ENCODE measurements at places on chromosomes 1 and 21.

GRCh38 chr1:239817276-239817675 lies 274.4 kb upstream of the FMN2 start:
- DNase-seq = no peak

DNA sequence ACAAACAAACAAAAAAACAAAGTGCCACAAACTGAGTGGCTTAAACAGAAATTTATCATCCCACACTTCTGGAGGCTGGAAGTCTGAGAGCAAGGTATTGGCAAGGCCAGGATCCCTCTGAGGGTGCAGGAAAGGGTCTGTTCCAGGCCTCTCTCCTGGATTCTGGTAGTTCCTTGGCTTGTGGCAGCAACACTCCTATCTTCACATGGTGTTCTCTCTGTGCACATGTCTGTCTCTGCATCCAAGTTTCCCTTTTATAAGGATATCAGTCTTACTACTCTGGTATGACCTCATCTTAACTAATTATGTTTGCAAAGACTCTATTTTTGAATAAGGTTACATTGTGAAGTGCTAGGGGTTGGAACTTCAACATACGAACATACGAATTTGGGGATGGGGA lies 5.3 kb upstream of the VASH2 start:
- no peak for DNase-seq

DNA sequence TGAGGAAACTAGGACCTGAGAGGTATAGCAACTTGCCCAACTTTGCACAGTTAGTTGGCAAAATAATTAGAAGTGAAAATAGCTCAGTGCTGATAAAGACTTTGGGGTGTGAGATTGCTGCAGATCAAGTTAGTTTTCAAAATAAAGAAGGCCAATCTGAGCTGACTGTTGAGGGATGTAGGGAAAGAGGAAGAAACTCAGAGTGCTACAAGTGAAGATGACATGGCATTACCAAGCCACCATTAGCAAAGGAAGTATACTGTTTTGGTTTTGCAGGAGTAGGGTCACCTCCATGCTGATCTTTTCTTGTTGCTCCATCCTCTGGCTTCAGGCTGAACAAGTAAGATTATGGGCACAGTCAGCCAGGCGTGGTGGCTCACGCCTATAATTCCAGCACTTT lies 78.7 kb upstream of the ADAM30 start:
- no peak for DNase-seq

- no peak for DNase-seq
Observed at GRCh38 chr1:40944326-40944725, 35.2 kb upstream of the CTPS1 start.

GRCh38 chr1:82287556-82287955 lies 486.8 kb downstream of the ADGRL2 start:
- no peak for DNase-seq

DNA sequence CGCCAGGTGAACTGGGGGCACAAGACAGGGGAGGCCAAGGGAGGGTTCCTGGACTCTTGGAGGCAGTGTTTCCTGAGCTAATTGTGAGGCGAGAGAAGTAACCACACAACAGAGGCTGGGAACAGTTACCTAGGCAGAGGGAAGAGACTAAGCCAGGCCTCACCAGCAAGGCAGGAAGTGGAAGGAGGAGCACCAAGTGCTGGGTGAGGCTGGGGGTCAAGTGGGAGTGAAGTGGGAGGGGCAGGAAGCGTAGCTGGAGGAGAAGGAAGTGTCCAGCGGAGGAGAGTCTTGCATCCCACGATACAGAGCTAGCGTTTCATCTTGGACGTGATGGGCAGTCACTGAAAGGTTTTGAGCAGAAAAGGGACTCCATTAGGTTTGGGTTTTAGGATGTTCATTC lies 48.3 kb upstream of the CAPZB start:
- DNase-seq = no peak

- no peak for DNase-seq
Observed at GRCh38 chr1:11338284-11338924, 65.4 kb downstream of the UBIAD1 start.

GRCh38 chr1:205735218-205735617 lies 14.8 kb downstream of the NUCKS1 start:
- DNase-seq = no peak

DNA sequence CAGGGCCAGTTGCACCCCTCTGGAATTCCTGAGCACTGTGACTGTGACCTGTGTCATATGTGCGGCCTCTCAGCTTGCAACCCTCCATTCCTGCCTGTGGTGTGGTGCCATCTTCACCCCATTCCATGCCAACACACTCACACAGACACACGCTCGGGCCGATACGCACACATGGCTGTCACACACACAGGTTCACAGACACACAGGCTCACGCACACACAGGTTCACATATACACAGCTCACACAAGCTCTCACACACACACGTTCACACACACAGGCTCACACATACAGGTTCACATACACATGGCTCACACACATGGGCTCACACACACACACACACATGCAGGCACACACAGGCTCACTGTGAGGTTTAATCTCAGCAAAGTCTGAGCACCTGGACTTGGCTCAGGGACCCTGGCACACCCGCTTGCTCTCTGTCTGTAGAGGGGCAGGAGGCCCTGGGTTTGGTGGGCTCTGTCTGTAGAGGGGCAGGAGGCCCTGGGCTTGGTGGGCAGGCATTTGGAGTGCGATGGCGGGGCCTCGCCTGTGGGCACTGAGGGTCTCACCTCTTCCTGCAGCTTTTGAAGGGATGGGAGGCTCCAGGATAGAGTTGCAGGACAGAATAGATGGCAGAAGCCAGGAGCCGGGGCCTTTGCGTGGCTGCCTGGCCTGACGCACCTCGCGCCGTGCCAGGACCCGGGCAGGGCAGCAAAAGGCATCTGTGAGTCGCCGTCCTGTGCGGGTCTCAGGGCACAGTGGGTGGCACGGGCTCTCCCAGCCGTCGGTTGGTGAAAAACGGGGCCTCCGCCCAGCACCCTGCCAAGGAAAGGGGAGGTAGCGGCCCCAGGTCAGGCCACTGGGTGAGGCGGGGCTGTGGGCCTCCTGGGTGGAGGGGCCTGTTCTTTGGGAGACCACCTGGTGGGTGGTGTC lies 17.1 kb downstream of the COL18A1 start:
- DNase-seq = no peak

GRCh38 chr1:25538191-25538767 lies 5.1 kb upstream of the LDLRAP1 start:
- no peak for DNase-seq

GRCh38 chr1:95223110-95223509 lies 10.9 kb upstream of the RWDD3 start:
- DNase-seq = no peak

- DNase-seq = no peak
Observed at GRCh38 chr1:236181059-236181458, 38.7 kb downstream of the GPR137B start.

- no peak for DNase-seq
Observed at GRCh38 chr1:246565751-246566127, 322 bp downstream of the TFB2M start.

DNA sequence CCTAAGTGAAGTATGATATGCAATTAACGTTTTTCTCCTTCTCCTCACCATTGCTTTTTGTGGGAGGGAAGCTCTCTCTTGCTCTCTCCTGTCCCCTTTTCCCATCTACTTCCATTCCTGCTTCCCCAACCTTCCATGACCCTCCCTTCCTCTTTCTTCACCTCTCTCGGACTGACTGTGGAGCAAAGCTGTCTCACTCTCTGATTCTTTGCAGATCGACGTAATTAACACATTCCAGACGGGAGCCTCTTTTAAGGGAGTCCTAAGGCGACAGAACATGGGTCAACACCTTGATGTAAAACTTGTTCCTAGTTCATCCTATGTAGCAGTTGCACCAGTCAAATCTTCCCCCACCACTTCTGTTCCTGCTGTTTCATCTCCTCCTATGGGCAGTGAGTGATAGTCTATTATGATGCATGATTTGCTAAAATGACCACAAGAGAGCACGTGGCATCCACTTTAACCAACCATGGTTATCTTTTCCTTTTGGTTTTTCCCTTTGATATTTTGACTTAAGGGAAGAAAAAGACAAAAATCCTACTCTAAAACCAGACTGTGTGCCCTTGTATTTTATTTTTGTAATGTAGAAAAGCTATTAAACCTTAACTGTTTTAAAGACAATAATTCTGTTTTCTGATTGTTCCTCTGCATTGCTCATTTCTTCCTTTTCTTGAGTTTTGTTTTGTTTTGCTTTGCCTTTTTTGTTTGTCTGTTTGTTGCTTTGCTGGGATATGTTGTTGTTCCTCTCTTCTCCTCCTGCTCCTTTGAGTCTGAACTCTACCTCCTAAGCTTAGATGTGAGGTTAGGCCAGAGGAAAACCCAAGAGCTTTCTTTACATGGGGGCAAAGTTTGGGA lies 31.7 kb upstream of the LAX1 start:
- DNase-seq = no peak

DNA sequence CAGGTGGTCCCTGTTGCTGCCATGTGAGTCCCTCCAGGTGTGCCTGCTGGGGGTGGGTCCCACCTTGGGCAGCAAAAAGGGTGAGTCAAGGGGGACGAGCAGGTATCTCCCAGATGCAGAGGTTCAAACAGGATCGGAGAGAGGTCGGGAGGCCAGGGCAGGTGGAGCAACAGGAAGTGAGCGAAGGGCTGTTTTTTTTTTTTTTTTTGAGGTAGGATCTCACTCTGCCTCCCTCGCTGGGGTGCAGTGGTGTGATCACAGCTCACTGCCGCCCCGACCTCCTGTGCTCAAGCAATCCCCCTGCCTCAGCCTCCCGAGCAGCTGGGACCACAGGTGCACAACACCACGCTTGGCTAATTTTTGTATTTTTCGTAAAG lies 39.4 kb downstream of the SLC2A7 start:
- DNase-seq = no peak

DNA sequence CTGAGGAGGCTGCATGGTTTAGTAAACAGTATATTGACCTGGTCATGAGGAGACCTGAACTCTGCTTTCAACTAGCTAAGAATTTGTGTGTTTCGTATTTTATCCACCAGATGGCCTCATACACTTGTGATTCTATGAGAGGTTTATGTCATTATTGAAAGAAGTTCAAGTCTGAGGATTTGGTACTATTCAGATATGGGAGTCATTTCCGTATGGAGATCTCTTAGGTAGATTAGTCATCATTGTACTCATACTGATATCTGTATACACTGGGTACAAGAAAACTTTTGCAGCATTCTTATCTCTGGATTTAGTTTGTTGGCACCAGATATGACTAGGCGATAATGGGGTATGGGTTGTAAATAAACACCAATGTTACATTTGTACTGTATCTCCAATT lies 26.6 kb downstream of the ATF6 start:
- peak; percentile 20 for DNase-seq

GRCh38 chr1:71593523-71593922 lies 512.7 kb upstream of the ZRANB2 start:
- DNase-seq = no peak

DNA sequence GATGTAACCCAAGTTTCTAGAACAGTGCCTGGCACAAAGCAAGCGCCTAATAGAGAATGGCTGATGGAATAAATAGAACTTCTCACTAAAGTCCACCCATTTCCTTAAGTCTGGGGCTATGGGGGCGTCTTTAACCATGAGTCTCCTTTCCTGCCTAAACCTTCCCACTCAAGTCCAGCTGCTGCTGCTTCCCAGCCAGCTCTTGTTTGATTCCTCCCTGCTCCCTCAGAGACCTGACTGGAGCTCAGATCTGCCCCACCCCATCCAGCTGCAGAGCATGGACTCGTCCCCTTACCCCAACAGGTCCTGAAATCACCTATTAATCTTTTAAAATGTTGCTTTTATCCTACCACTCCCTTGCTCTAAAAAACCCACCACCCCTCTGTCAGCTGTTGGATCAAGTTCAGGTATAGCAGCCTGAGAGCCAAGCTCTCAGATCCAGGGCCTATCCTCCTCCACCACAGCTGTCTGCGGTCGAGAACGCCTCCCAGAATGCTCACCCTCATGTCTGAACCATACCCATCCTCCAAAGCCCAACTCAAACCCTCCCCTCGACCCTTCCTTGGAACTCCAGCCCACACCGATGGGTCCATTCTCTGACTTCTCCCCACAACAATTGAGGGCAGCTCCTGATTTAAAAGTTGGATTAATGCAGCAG lies 12.8 kb upstream of the GALNT2 start:
- DNase-seq = no peak

GRCh38 chr1:220882061-220882891 lies 3.0 kb downstream of the HLX start:
- DNase-seq = no peak

DNA sequence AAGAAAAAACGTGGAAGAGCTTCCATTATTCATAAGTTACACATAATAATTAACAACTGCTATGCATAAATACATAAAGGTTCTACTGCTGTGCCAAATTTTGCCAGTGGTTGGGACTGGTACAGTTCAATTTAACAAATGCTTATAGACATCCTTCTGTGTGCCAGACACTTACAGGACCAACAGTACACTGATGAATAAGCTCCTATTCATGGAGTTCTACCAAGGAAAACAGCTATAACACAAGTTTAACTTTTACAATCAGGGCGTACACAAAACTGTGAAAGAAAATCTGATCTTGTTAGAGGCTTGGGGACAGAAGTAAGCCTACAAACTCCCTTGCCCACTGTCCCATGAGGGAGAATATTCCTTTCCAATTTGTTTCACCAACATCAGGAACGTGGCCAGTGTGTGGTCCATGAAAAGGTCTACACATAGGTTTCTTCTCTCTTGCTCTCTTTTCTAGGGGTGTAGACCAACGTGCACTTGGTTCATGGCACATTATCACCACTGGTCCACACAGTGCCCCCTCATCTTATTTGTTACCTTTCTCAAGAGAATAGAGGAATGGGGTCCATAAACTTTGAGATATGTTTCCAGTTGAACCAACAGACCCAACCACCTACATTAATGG lies 10.1 kb downstream of the NRIP1 start:
- DNase-seq = no peak

DNA sequence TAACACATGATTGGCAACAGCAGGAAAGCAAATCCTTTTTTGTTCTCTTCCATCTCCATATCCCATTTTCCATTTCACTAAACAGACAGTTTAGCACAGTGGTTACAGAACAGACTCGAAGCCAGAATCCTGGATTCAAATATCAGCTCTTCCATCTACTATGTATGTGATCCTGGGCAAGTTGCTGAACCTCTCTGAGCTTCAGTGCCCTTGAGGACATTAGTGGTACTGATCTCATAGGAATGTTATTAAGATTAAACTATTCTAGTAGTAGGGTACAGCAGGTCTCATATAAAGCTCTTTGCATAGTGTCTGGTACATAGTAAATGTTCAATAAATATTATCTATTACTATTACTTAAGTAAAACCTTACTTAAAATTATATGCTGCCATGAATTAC lies 13.8 kb upstream of the HHIPL2 start:
- DNase-seq = no peak

DNA sequence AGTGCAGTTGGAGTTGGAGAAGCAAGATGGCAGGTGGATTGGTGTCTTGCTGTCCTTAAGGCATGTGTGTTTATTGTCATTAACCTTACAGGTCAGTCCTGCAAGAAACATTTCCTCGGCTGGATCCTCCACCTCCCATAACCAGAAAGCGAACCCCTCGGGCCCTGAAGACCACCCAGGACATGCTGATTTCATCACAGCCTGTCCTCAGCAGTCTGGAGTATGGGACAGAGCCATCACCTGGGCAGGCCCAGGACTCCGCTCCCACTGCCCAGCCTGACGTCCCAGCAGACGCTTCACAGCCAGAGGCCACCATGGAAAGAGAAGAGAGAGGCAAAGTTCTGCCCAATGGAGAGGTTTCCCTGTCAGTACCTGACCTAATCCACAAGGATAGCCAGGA lies 1.6 kb downstream of the C1orf226 start:
- DNase-seq = no peak
